ENCODE measurements at places on chromosomes 11 and 22. TPM values are rescaled to one million over a fixed set of nuclear protein-coding genes. Genes with fewer than 3 reads are reported as not detected.

DNA sequence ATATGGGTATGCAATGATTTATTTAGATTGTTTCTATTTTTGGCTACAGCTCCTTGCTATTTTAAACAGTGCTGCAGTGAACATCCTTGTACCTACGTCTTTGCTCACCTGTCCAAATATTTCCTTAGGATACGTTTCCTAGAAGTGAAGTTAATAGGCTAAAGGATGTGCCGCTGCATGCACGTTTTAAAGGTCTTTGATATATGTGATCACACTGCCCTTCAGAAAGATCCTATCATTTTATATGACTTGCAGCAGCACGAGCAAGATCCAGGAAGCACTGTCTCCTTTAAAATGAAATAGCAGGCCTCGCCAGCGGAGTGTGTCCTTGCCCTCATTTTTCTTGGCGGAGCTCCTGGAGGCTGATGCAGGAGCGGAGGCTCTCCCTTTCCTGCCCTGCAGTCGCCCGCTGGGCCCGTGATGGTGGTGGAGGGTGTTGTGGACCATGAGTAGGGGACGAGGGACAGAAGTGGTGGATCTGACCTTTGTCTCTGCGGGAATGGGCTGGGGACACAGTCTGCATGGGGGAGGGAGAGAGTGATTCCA, 19.4 kb downstream of the RPS6KA4 start:
- no peak for DNase-seq

DNA sequence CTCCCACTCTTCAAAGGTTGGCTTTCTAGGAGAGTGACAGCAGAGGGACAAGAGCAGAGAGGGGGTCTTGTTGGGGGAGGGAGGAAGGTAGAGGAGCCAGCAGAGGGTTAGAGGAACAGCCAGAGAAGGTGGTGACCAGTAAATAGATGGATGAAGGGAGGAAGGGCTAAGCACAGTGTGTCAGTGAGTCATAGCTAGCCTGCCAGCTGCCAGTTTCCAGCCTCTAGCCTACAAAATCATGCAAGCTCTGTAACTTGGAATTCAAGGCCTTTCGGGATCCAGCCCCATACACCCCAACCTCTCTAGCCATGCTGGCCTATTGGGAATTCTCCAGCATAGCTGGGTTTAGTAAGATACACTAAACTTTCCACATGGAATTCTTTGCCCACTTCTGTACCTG, 147.4 kb upstream of the TEAD1 start:
- no peak for DNase-seq

DNA sequence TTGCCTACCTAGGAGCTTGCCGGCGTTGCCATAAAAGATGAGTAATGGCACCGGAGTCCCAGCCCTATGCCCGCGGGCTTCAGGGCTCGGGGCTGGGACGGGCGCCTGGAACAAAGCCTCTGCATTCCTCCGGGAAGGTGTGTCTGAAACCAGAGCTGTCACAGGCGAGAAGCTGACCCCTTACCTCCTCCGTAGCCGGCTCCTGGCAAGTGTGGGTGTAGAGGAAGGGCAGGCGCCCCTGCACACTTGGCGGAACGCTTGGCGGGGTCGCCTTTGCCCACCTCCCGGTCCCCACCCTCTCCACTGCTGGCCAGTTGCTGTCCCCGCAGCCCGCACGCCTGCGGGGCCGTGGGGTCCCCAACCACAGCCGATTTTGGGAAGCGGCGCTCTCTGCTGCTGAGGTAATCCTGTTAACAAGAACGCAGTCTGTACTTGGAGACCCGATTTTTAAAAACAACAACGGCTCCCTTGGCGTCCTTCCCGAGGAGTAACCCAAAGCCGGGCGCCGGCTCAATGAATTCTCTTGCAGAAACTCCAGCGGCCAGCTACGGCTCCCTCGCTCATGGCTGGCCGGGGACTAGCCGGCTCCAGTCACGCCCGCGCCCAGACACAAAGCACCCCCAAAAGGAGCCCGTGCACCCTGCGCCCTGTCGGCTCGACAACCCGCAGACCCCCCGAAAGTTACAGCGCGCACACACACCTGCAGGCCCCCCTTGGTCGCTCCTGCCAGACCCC, 89.2 kb downstream of the PLEKHA7 start:
- peak; percentile 8 for DNase-seq

DNA sequence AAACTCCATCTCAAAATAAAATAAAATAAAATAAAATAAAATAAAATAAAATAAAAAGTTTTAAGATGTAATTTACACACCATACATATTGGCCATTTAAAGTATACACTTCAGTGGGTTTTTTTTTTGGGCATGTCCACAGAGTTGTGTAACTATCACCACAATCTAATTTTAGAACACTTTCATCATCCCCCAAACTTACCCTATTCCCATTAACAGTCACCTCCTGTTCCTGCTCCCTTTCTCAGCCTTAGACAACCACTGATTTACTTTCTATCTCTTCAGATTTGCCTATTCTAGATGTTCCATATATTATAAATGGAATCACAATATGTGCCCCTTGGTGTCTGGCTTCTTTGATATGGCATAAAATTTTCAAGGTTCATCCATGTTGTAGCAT, 4.6 kb upstream of the ACER3 start:
- no peak for DNase-seq

GRCh38 chr11:63667995-63668795, 3.0 kb downstream of the ATL3 start:
- no peak for DNase-seq

DNA sequence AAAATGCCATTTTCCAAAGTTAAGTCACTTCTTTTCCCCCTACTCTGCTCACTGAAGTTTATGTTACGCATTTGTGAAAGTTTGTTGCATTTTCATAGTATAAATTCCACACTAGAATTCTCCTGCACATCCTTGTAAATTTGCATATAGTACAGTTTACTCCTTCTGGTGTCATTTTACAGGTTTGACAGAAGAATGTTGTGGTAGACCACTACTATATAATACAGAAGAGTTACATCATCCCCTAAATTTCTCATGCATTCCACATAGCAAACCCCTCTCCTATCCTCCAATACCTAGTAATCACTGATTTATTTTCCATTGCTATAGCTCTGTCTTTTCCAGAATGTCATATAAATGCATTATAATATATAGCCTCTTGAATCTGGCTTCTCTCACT, 64.5 kb downstream of the CCDC73 start:
- DNase-seq = no peak

- DNase-seq = no peak
These were observed 158.9 kb upstream of the MTNR1B start for GRCh38 chr11:92810423-92811064.

DNA sequence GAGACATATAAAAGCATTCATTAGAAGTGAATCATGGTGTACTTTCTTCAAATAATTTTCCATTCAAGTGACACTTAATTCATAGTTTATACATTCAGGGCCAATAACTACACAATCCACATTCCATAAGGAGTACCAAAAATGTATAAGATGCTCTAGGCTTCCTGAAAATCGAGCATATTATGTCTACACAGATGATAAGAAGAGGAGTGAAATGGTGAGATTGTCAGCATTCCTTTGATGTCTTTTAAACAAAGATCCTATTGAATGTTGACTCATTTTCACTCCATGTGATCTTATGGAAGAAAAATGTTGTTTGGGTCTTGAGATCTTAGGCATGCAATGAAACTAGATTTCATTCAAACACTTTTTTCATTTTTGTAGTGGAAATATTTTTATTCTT, 843.2 kb downstream of the KCNA4 start:
- DNase-seq = no peak

- DNase-seq = no peak
These were observed 4.6 kb downstream of the C11orf54 start for GRCh38 chr11:93746101-93746500.

DNA sequence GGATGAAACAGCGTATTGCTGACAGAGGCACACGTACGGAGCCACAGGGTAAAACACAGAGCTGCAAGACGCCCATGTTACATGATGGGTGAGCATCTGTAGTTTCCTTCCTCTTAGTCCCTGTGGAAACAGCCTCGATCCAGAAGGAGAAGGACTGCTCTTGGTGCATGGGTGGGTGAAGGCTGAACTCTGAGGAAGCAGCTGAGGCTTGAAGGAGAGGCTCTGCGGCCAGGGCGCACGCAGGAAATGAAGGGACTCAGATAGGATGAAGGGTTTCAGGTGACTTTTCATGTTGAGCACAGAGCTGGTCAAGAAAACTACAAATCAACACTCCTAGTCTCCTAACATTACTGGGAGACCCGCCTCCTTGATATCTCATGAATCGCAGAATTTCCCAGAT, 65.7 kb upstream of the ADA2 start:
- no peak for DNase-seq

DNA sequence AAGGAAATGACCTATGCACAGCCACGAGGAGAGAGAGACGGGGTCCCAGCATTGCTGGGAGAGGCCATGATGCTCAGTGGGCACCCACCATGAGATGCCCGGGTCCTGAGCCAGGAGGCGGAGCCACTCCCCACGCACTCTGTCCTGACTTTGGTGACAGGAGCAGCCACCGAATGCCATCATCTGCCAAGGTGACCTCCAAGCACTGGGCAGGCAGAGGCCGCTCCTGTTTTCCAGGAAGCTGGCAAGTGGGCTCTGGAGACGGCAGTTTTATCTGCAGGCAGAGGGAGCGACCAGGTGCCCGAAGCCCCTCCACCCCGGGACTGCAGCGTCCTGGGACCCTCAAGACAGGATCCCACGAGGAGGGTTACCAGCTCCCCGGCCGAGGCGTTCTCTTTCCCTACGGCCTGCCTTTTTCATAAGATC, 453.9 kb downstream of the BRD1 start:
- DNase-seq = no peak

GRCh38 chr22:19238900-19239299, 52.6 kb downstream of the CLTCL1 start:
- DNase-seq = no peak

- DNase-seq = no peak
These were observed 73.2 kb upstream of the SUSD2 start for GRCh38 chr22:24108073-24108472.

GRCh38 chr11:79663017-79663416, 222.2 kb upstream of the TENM4 start:
- DNase-seq = no peak

GRCh38 chr22:39408173-39408572, 8.6 kb downstream of the TAB1 start:
- DNase-seq = no peak

GRCh38 chr11:9765320-9766101, 101.6 kb downstream of the SWAP70 start:
- no peak for DNase-seq

DNA sequence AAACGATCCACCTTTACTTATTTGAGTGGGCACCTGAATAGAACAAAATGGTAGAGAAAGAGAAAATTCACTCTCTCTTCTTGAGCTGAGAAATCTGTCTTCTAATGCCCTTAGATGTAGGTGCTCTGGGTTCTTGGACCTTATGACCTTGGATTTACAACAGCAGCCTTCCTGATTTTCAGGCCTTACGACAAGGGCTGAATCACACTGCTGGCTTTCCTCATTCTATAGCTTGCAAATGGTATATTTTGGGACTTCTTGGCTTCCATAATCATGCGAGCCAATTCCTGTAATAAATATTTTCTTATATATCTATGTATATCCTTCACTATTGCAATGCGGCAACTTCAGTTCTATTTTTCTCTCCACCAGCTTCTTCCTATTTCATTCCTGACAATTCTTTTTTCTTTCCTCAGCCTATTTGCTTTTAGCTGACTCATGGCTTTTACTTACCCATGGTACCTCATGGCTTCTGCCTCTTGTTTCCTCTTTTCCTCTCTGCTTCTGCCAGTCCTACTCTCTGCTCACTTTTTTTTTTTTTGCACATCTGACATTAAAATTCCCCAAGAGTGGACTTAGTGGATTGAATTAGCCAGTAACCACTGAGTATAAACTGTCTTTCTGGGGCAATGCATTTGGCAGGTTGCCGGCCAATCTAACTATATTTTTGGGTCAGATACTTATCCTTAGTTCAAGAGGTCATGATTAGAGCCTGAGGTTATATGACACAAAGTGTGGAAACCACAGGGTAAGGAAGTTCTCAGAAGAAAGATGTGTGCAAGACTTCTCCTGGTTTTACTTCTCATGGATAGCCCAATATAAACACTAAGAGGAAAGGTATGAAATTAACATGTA, 359.5 kb downstream of the TMEM135 start:
- no peak for DNase-seq

GRCh38 chr11:725624-726202, 19.7 kb downstream of the EPS8L2 start:
- no peak for DNase-seq

DNA sequence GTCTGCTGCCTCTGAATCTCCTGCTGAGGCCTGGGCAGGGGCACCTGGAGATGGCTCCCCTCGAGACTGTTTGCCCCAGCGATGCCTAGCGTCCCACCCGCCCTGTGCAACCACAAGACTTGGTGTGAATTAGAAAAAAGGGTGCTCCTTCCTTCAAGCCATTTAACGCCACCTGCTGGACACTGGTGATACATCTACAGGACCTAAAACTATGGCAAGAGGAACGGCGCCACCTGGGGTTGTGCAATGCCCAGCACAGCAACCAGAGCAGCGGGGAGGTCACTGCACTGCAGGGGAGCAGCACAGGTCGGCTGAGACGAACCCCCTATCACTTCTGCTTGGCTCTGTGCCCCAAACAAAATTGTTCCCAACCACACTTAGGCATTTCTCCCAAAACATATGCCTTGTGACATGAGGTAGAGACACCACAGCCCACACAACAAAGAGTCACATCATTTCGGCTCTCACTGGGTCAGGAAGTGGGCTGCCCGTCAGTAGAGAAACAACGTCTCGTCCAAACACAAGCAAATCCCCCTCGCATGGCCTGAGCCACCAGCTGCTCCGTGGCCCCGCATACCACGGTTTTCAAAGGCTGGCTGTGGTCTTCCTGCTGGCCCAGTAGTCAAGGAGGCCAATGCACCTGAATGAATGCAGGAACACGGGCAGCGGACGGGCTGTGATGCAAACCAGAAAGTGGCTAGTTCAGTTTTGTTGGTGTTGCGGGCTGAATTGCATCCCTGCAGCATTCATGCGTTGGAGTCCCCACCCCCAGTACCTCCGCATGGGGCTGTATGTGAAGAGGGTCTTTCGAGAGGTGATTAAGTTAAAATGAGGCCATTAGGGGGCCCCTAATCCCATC, 171.9 kb downstream of the SHANK2 start:
- DNase-seq = peak; percentile 56

- no peak for DNase-seq
These were observed 31.2 kb upstream of the LINC01488 start for GRCh38 chr11:69450064-69450856.

- no peak for DNase-seq
These were observed 14.4 kb downstream of the YWHAH start for GRCh38 chr22:31958625-31959239.

Gene TRPM5
- 0.07 TPM for total RNA-seq

Gene RBMXL2
- total RNA-seq = not detected

Gene PTPRCAP
- total RNA-seq = 119 TPM

Gene LGALS12
- total RNA-seq = 0.37 TPM

Gene SCN2B
- total RNA-seq = not detected

Gene GRAMD1B
- total RNA-seq = 64.0 TPM

Gene HARBI1
- total RNA-seq = 7.3 TPM

Gene C11orf42
- total RNA-seq = not detected

Gene FLRT1
- total RNA-seq = 1.4 TPM

Gene HTR3B
- not detected for total RNA-seq
